ENCODE measurements at places on chromosomes 1 and 21.

DNA sequence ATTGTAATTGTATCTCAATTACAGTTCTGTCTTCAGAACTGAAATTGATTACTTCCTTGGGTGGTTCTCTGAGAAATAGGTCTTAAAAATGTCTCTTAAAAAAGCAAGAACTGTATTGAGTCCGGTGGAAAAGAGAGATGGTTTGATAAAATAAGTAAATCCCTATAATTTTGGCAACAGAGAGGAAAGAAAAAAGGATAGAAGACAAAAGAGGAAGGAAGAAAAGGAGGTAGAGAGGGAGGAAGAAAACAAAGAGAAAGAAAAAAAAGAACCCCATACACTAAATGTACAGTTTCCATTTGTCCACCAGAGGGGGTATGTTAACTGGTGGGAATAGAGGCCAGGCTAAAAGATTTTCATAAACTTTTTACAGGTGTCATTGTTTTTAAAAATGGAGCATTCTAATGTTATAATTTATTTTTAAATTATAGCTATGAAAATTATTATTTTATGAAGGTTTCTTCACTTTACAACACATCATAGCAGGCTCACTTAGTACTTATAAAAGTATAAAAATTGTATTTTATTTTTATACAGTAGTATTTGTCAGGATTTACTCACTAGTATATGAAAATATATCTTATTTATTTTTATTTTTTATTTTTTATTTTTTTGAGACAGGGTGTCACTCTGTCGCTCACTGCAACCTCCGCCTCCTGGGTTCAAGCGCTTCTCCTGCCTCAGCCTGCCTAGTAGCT lies 2.1 kb upstream of the UBE2T start:
- peak; percentile 62 for DNase-seq

GRCh38 chr1:151472856-151473731 lies 13.8 kb upstream of the POGZ start:
- DNase-seq, result no peak

DNA sequence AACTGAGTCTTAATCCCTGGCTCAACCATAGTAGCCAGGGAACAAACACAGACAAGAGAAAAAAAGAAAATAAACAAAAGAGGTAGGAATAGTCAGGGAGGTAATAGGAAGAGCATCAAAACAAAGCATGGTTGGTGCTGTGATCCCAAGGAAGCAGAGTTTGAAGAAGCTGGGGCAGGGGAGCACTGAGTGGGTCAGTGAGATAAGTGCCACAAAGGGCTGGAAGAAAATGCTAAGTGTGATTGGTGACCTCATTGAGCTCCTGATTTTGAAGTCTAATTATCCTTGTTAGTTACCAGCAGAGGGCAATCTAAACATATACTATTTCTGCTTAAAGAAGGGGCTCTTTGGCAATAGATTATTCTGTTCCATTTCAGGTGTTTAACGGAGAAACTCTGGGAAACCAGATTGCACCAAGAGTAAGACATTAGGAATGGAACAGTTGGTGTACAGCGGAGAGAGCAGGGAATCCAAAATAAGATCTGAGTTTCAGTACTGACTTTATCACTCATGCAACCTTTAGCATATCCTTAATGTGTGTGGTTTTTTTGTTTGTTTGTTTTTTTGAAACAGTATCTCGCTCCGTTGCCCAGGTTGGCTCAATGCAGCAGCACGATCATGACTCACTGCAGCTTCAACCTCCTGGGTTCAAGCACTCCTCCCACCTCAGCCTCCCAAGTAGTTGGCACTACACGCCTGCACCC lies 30.7 kb upstream of the KIAA1614 start:
- DNase-seq, result no peak

DNA sequence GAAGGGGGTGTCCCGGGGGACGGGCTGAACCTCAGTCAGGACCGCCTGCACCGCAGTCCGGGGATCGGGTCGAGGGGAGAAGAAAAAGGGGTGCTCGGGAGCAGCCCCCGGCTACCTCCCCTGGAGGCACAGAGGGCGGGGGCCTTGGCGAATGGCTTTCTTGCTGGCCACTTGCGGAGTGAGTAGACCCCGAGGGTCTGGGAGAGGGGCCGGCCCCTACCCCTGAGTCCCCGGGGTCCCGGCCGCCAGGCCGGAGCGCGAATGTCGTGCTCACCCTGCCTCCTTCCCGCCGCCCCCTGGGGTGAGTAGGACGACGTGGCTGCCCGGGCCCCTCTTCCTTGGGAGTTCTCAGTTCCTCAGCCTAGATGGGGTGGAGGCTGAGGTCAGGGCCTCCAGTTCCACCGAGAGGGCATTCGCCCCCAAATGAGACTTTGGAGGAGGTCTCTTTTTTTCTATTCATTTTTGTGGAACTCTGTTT lies 113.0 kb downstream of the OSBPL9 start:
- DNase-seq, result no peak

- DNase-seq, result peak; percentile 82
These were observed at the start of gene MAD2L2 for GRCh38 chr1:11681071-11681771. Gene MAD2L2 (minus strand): TSS chr1:11681148. CDS start chr1:11680601, 547 bp downstream.

DNA sequence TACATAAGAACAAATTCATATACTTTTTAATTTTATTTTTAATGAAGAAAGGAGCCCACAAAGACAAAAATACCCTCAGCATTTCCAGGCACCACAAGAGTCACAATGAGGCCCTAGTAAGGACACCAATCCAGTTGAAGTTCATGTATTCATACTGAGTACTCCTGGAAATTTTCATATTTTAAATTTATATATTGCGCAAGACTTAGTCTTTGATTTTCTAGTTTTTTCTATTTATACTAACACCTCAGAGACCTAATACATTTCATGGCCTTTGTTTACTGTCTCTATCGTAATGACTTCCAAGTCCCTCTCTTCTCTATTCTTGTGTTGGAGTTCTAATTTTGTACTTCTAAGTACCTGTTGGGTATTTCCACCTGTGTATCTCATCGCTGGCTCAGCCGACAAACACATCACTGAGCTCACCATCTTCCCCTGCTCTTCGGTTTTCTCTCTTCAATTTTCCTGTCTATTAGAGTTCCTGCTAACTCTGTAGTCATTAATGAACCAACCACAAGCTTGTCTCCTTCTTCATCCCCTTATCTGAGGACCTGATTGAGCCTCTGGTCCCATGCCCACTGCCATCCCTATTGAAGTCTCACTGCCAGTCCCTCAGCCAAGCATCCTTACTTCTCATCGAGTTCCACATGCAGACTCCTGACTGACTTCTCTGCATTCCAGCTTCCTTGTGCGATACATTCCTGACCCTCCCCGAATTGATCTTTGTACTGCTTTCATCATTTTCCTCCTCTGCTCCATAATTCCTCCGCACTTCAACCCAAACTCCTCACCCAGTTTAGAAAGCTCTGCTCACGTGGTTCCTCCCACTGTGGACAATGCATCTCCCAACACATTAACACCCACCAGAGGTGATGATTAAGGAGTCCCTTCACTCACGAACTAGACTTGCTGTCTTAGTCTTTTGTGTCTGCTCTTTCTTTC lies 17.3 kb upstream of the IRF2BP2 start:
- no peak for DNase-seq

GRCh38 chr1:66542811-66543767 lies 9.1 kb downstream of the SGIP1 start:
- no peak for DNase-seq

DNA sequence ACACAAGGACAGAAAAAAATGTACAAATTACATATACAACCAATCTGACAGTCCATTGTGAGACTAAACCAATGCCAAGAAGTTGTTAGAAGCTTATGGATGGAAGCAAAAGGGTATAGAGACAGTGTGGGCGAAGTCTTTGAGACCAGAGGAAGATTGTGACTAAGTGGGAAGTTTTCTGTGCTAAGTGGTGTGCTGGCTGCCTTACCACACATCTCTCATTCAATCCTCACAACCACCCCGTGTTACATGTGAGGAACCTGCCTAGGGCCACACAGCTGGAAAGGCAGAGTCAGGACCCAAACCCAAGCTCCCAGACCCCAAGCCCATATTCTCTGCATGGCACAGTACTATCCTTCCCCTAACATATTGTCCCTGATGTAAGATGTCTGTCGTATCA lies 53.5 kb upstream of the DUSP10 start:
- no peak for DNase-seq

DNA sequence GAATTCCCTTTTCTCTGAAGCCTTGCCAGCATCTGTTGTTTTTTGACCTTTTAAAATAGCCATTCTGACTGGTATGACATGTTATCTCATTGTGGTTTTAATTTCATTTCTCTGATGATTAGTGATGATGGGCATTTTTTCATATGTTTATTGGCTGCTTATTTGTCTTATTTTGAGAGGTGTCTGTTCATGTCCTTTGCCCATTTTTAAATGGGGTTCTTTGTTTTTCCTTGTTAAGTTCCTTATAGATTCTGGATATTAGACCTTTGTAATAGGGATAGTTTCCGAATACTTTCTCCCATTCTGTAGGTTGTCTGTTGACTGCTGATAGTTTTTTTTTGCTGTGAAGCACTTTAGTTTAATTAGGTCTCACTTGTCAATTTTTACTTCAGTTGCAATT lies 54.0 kb upstream of the C1orf185 start:
- DNase-seq, result no peak

DNA sequence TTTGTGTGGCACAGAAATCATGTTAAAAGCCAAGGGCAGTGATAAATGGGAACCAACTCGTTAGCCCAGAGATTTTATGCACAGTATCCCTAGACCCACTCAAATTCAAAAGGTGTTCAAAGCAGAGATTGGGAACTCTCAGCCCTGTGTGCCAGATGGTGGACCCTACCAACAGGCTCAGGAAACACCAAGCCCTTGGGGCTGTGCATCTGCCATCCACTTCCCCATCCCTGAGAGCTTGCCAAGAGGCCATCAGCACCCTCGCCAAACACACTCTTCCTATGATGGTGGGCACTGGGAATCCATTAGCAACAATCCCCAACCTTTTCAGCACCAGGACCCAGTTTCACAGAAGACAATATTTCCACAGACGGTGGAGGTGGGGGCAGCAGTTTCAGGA lies 194.2 kb upstream of the NFIA start:
- no peak for DNase-seq

DNA sequence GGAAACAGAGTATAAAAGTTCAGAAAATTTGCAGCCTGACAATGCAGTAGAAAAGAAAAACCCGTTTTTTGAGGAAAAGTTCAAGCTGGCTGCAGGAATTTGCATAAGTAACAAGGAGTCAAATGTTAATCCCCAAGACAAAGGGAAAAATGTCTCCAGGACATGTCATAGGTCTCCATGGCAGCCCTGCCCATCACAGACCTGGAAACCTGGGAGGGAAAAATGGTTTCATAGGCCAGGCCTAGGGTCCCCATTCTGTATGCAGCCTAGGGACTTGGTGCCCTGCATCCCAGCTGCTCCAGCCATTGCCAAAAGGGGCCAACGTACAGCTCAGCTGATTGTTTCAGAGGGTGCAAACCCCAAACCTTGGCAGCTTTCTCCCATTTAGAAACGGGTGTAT lies 3.6 kb upstream of the KCNT2 start:
- no peak for DNase-seq

DNA sequence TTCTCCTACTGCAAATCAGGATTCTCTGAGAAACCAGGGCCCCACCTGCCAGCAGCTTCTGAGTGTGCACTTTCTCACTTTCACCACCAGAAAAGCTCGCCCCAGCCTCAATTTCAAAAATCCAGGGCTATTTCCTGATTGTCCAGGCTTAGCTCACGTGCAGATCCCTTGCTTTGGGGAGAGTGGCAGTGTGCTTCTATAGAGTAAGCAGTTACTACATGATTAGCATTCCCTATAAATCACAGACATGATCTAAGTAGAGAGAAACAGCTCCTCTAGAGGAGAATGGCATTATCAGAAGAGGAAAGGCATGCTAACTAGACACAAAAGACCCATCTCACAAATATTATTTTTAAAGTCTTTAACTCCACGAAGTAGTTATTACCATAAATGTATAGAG lies 456.0 kb upstream of the PKN2 start:
- no peak for DNase-seq

DNA sequence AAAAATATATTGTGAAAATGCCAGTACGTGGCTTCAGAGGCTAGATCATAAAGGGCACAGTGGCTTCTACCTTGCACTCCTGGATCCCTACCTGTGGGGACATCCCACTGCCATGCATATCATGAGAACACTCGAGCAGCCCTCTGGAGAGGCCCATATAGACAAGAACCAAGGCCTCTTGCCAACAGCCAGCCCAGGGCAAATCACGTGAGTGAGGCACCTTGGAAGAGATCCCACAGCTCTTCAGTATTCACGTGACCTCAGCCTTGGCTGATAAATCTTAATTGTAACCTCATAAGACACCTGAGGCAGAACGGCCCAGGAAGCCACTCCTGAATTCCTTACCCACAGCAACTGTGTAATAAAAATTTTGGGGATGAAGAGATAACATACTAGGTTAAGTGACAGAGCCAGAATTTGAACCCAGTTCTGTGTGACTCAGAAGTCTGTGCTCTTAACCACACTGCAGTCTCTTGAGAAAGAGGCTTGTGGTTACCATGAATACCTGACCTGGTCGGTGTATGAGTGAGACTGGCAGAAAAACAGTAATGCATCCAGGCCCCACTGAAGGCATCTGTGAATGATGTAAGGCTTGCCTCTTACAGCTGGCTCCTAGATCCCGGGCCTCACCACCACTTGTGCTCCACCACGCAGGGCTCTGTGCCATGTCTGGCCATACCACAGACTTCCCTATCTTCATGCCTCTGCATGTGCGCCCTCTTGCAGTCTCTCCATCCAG lies 6.9 kb upstream of the A3GALT2 start:
- no peak for DNase-seq

- no peak for DNase-seq
These were observed 87.9 kb downstream of the PLPP3 start for GRCh38 chr1:56491441-56491840.

DNA sequence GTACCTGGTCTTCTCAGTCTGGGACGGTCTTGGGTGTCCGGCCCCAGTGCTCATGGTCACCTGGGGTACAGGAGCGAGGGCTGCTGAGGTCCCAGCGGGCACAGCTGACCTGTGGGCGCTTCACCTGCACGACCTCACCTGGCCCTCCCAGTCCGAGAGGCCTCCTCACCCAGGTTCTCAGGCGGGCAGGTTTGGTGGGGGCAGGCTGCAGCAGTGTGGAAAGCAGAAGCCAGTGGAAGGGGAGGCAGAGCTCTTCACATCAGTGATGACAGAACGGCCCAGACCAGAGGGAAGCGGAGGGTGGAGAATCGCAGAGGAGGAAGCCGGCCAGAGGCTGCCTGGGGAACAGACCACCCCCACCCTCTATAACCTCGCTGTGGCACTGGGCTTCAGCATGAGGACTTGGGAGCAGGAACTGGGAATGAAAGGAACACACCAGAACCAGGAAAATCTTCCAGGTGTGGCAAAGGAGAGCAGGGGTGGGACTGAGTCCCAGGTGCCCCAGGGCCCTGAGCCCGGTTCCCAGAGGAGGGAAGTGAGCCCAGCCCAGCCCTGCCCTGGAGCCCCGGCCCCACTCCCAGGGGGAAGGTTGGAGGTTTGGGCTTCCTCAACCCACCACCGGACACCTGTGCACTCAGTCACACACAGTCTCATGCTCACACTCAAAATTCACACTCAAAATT lies 265.2 kb upstream of the VAMP3 start:
- DNase-seq, result no peak

DNA sequence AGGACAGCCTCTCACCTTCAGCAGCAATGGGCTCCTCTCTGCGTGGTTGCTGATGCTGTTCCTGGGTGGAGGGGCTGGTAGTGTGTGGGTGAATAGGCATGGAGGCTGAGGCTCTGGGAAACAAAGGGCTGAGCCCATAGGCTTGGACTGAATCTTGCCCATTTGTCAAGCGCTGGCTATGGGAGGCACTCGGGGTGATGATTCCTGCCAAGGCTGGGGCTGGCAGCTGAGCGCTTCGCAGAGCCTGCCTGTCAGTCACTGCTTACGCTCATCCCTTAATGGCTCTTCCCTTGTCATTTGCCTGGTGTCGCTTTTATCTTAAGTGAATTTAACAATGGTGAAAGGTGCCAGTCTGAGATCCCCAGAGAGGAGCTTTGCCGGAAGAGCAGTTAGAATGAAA lies 353.3 kb downstream of the PBX1 start:
- DNase-seq, result no peak
